ENCODE measurements at places on chromosomes 7 and 10. TPM values are rescaled to one million over a fixed set of nuclear protein-coding genes. Genes with fewer than 3 reads are reported as not detected.

DNA sequence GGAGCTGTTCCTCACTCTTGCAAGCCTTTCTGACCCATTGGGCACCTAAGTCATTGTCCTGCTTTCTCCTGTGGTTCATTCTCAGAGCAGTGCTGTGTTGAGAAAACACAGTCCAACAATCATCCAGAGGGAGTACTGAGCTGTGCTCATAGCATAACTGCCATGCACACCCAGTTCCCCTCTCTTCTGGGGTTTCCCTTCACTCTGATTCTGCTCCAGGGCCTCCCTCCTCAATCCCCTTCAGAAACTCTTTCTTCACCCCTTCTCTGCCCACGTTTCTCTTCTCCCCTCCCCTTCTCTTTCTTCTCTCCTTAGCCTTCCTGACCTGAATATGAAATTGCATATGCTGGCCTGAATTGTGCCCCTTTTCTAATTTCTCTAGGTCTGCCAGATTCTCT lies 155.8 kb downstream of the AOAH start:
- H3K4me1 ChIP-seq, result peaks cover 11% of the 10 kb centered on the region
- H3K27ac ChIP-seq, result no peak overlapping the region

GRCh38 chr7:90669492-90669891 lies 73.4 kb downstream of the CDK14 start:
- no peak overlapping the region for H3K27ac ChIP-seq
- no peak overlapping the region for H3K4me3 ChIP-seq
- no peaks in the 10 kb centered on the region for H3K27me3 ChIP-seq
- H3K4me1 ChIP-seq, result peaks cover 14% of the 10 kb centered on the region

DNA sequence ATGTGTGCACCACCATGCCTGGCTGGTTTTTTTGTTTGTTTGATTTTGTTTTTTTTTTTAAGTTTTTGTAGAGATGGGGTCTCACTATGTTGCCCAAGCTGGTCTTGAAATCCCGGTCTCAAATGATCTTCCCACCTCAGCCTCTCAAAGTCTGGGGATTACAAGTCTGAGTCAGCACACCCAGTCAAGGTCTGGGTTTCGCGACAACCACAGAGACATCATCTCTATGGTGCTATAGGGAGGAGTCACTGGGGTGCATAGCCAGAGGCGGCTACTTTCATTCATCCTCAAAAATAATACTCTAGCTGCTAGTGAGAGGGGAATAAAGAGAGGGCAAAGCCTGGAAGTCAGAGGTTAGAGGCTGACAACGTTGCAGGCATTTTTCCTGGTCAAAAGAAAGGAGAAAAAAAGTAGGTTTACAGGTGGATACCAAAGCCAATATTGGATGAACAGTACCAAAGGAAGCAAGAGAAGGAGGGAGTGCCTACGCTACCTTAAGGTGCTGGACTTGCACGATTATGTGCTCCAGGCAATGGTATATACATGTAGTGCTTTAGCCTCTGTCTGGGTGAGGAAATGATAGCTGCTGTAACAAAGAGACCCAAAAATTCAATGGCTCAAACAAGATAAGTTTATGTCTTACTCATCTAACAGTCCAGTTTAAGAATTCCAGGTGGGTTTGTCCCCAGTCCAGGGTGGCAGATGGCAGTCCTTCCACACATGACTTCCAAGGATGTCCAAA lies 178.3 kb downstream of the SKIDA1 start:
- H3K27me3 ChIP-seq, result no peaks in the 10 kb centered on the region
- no peak for DNase-seq
- no peak overlapping the region for H3K4me3 ChIP-seq
- H3K36me3 ChIP-seq, result no peaks in the 10 kb centered on the region
- peaks cover 3% of the 10 kb centered on the region for H3K4me1 ChIP-seq
- H3K27ac ChIP-seq, result no peak overlapping the region

DNA sequence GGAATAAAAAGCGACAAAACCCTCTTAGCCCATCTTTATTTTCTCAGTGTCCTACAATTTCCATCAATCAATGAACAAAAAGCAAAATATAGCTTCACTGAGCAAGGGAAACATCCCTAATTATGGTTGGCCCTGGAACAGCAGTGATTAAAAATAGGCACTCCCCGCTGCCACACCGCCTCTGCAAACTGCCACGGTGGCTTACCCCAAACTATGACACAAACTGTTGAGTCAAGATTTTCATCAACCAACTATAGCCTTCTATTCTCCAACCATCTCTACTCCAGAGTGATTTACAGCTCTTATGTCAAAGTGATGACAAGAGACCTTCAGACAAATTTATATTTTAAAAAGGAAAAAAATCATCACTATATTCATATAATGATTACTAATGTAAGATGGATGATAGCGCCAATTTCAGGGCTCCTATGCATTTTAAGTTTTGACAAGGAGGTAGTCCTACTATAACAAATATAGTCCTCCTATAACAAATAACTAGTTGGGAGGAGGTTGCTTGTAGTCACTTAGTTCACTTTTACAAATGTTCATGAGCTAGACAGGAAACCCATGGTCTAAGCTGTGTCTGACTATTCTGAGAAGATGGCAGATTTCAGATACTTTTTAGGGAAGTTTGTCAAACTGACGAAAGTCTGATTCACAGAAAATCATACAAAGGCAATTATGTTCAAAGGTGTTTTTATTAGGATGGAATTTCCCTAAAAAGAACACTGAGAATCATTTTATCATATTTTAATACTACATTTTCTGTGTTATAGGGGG lies 26.3 kb downstream of the DENND11 start:
- no peaks in the 10 kb centered on the region for H3K36me3 ChIP-seq
- H3K4me3 ChIP-seq, result no peak overlapping the region
- H3K4me1 ChIP-seq, result peaks cover 15% of the 10 kb centered on the region
- H3K27me3 ChIP-seq, result no peaks in the 10 kb centered on the region

GRCh38 chr10:112913661-112914287 lies 36.3 kb upstream of the TCF7L2 start:
- peaks cover 46% of the 10 kb centered on the region for H3K27me3 ChIP-seq
- H3K36me3 ChIP-seq, result no peaks in the 10 kb centered on the region
- no peak overlapping the region for H3K27ac ChIP-seq
- no peak overlapping the region for H3K4me3 ChIP-seq

- DNase-seq, result peak; percentile 57
- H3K27me3 ChIP-seq, result no peaks in the 10 kb centered on the region
- no peak overlapping the region for H3K27ac ChIP-seq
- H3K4me1 ChIP-seq, result peaks cover 12% of the 10 kb centered on the region
- H3K36me3 ChIP-seq, result no peaks in the 10 kb centered on the region
These were observed 126.7 kb downstream of the DKK1 start for GRCh38 chr10:52440612-52441285.

DNA sequence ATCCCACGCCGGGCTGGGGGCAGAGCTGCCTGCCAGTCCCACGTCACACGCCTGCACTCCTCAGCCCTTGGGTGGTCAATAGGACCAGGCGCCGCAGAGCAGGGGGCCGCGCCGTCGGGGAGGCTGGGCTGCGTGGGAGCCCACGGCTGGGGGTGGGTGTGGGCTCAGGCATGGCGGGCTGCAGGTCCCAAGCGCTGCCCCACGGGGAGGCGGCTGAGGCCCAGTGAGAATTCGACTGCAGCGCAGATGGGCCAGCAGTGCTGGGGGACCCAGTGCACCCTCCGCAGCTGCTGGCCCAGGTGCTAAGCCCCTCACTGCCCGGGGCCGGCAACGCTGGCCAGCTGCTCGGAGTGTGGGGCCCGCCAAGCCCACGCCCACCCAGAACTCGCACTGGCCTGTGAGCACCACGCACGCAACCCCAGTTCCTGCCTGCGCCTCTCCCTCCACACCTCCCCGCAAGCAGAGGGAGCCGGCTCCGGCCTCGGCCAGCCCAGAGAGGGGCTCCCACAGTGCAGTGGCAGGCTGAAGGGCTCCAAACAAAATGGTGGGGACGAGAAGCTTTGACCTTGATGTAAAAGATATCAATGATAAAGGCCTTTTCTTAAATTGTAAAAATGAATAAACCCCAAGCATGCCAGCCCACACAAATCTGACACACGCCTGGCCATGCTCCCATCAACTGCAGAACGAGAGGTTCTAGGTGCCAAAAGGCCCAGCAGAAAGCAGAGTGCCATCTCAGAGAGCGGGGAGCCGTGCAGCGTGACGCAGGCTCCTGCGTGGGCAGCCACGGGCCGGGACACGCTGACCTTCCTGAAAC lies 255.5 kb downstream of the MAD1L1 start:
- no peaks in the 10 kb centered on the region for H3K4me1 ChIP-seq
- DNase-seq, result no peak
- H3K4me3 ChIP-seq, result no peak overlapping the region
- no peak overlapping the region for H3K27ac ChIP-seq
- H3K27me3 ChIP-seq, result no peaks in the 10 kb centered on the region

DNA sequence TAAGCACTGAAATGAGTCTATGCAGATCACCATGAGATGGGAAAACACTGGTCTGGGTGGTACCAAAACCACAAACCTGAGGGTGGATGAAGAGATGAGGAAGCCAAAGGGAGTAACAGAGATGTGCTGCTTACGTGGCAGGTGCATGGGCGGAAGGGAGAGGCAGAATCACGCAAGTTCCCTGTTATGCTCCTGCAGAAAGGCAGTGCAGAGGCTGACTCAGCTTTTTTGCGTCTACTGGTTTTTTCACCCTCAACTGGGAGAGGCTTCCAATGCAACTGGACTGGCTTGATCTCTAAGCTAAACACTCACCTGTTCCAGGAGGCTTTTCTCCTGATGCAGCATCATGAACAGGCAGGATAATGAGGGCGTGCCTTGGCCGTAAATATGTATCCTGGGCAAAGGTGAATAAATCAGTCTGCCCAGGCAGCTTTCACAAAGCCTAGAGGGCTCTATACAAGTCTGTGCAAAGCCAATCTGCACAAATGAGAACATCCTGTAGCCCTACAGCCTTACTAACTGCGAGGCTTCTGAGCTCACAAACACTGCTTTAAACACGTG lies 95.4 kb upstream of the AFAP1L2 start:
- H3K4me1 ChIP-seq, result no peaks in the 10 kb centered on the region
- H3K27ac ChIP-seq, result no peak overlapping the region
- H3K36me3 ChIP-seq, result no peaks in the 10 kb centered on the region
- no peak for DNase-seq
- no peak overlapping the region for H3K4me3 ChIP-seq

DNA sequence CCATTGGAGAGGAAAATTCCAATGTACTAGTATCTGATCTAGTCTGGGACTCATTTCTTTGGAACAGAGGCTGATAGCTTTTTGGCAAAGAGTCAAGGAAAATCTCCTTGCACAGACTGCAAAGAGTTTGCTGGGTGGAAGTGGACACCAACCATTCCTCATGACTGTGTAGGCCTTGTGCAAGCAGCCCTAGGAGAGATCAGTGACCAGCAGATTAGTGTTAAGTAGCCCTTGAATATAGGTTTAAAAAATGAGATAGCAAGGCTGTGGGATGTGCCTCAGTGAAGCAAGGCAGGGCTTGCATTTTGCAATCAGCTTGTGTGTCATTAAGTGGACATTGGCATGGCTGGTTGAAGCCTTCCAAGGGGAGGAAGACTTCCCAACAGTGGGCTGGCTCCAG lies 341.6 kb downstream of the PLXNA4 start:
- DNase-seq, result no peak
- H3K27me3 ChIP-seq, result peaks cover 9% of the 10 kb centered on the region
- no peak overlapping the region for H3K4me3 ChIP-seq
- H3K4me1 ChIP-seq, result peaks cover 20% of the 10 kb centered on the region

GRCh38 chr7:151736403-151736909 lies 140.5 kb downstream of the PRKAG2 start:
- no peak overlapping the region for H3K4me3 ChIP-seq
- no peak overlapping the region for H3K27ac ChIP-seq
- DNase-seq, result peak; percentile 65

- no peaks in the 10 kb centered on the region for H3K27me3 ChIP-seq
- DNase-seq, result peak; percentile 29
- H3K4me3 ChIP-seq, result no peak overlapping the region
- no peaks in the 10 kb centered on the region for H3K36me3 ChIP-seq
These were observed 68.1 kb downstream of the TNS3 start for GRCh38 chr7:47513741-47514241.

GRCh38 chr10:92208736-92209135 lies 82.1 kb downstream of the CPEB3 start:
- no peaks in the 10 kb centered on the region for H3K27me3 ChIP-seq
- no peaks in the 10 kb centered on the region for H3K36me3 ChIP-seq
- no peak overlapping the region for H3K4me3 ChIP-seq
- no peak overlapping the region for H3K27ac ChIP-seq

- H3K4me3 ChIP-seq, result no peak overlapping the region
- H3K4me1 ChIP-seq, result no peaks in the 10 kb centered on the region
- no peak for DNase-seq
- no peaks in the 10 kb centered on the region for H3K27me3 ChIP-seq
- H3K36me3 ChIP-seq, result peaks cover 7% of the 10 kb centered on the region
These were observed 29.0 kb downstream of the PFKFB3 start for GRCh38 chr10:6231730-6232129.

GRCh38 chr7:127899411-127899810 lies 131.8 kb downstream of the LRRC4 start:
- no peak overlapping the region for H3K27ac ChIP-seq
- H3K4me3 ChIP-seq, result no peak overlapping the region
- DNase-seq, result no peak
- H3K4me1 ChIP-seq, result peaks cover 73% of the 10 kb centered on the region

DNA sequence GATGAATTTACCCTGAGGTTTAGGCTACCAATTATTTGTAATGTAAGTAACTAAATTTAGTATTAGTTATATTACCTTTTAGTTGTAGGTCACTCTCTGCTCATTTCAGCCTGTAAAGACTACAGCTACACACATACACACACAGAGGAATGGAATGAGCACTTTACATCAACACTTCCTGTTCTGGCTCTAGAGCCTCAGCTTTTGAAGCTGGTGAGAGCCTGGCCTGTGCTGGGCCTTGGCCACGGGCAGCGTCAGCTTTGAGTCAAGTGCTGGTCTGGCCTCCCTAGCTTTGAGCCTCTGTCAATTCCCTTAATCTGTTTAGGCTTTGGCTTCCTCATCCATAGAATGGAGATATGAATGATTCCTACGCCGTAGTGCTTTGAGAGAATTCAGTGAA lies 141.7 kb downstream of the EGFR start:
- no peaks in the 10 kb centered on the region for H3K27me3 ChIP-seq
- H3K4me1 ChIP-seq, result peaks cover 12% of the 10 kb centered on the region
- no peaks in the 10 kb centered on the region for H3K36me3 ChIP-seq

The MMP21 gene
- not detected for total RNA-seq

The OGDHL gene
- 0.56 TPM for total RNA-seq

The TMEM273 gene
- not detected for total RNA-seq

The ANKRD61 gene
- not detected for total RNA-seq

The TUBAL3 gene
- not detected for total RNA-seq

The DDC gene
- not detected for total RNA-seq

The EN2 gene
- not detected for total RNA-seq

The OR9A2 gene
- not detected for total RNA-seq

The MYL10 gene
- not detected for total RNA-seq
